ENCODE measurements at places on chromosomes 11 and 22. TPM values are rescaled to one million over a fixed set of nuclear protein-coding genes. Genes with fewer than 3 reads are reported as not detected.
A peak's percentile ranks its signal among the peaks of the same experiment; 100 is the strongest.

- no peak for DNase-seq
Observed at GRCh38 chr11:57154739-57155138, 27.0 kb upstream of the LRRC55 start.

GRCh38 chr11:27698872-27699241, 1.4 kb downstream of the BDNF start:
- DNase-seq: peak; percentile 60

NELL1 gene
- not detected for total RNA-seq

DNA sequence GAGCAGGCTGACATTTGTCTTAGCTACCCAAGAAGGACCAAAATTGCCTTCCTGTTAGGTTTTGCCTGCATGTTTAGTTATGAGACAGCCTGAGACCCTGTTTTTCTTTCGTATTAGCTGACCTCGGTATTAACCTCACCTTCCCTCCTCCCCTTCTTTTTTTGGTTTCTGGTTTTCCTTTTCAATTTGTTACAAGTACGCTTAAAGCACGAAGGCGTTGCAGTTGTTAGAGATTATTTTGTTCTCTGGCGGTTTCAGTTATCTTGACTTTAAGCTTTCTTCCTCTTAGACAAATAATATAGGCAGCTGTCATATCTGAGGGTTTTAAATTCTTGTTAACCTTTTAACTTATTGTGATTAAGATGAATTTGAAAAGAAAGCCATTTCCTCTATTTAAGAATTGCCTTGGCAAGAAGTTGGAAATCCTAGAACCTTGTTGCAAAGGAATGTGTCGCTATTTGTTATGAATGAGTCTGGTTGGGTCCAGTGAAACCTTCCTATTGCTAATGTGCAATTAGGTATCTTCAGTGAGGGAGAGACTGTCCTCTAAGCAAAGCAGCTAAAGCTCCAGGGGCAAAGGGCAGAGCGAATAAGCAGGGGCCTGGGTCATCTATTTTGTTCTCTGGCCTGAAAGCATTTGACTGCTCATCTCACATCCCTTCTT, 45.7 kb downstream of the PACS1 start:
- no peak for DNase-seq

- DNase-seq: peak; percentile 39
Observed at GRCh38 chr11:128906185-128907050, 15.3 kb downstream of the KCNJ5 start.

GRCh38 chr11:100676901-100677300, 10.2 kb upstream of the ARHGAP42 start:
- DNase-seq: no peak

DNA sequence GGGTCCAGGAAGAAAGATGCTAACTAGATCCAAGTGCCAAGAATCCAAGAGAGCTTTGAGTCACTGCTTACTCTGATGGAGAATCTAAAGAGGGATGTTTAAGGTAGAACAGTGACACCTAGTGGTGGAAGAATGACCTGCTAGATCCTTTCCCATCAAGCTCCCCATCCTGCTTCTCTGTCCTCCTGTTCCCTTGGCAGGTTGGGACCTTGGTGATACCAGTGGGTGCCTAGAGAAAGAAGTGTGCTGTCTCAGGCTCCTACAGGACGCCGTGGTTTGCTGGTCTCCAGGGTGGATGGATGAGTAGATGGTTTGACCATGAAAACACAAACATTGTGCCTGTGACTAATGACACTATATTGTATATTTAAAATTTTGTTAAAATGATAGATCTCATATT, 383.7 kb downstream of the TMEM135 start:
- DNase-seq: no peak

GRCh38 chr22:27628891-27629631, 172.5 kb downstream of the MN1 start:
- no peak for DNase-seq

- no peak for DNase-seq
Observed at GRCh38 chr11:44016131-44016530, 31.6 kb upstream of the ACCSL start.

ESAM gene
- total RNA-seq: 39.8 TPM

GRCh38 chr11:86676010-86676409, 3.6 kb upstream of the ME3 start:
- DNase-seq: no peak

GRCh38 chr11:43687120-43687791, 6.7 kb downstream of the HSD17B12 start:
- no peak for DNase-seq

JAML gene
- 44.6 TPM for total RNA-seq

SCARF2 gene
- 14.0 TPM for total RNA-seq

DNA sequence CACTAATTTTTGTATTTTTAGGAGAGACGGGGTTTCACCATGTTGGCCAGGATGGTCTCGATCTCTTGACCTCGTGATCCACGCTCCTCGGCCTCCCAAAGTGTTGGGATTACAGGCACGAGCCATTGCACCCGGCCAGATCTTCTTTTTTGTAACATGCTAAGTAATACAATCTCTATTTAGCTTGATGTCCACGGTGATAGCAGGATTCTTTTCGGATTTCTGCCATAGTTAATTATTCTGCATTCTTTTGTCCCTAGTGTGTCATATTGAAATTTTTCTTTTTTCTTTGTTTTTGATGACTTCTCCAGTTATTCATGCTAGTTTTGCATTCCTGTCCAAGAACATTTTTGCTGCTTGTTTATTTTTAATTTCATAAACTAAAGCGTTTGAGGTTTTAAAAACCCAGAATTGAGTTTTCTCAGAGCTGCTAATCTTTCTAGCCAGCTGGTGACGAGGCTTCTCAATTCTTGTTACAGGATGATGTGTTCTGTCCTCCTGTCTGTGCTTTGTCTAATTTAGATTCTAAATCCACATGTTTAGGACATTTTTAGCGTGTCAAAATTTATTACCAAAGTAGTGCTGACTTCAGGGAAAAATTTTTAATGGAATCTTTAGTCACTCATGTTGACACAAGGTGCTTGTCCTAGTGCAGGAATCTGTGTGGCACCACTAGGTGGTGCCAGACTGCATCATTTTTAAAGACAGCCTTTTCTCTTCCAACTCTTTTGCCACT, 21.8 kb downstream of the NF2 start:
- peak; percentile 60 for DNase-seq

RAB39A gene
- 3.6 TPM for total RNA-seq

GRCh38 chr11:77386178-77386577, 84.7 kb upstream of the GDPD4 start:
- DNase-seq: no peak

OR52I2 gene
- total RNA-seq: not detected

MMP26 gene
- not detected for total RNA-seq

GRCh38 chr22:22060200-22061084, 77.9 kb upstream of the TOP3B start:
- DNase-seq: peak; percentile 71

DNA sequence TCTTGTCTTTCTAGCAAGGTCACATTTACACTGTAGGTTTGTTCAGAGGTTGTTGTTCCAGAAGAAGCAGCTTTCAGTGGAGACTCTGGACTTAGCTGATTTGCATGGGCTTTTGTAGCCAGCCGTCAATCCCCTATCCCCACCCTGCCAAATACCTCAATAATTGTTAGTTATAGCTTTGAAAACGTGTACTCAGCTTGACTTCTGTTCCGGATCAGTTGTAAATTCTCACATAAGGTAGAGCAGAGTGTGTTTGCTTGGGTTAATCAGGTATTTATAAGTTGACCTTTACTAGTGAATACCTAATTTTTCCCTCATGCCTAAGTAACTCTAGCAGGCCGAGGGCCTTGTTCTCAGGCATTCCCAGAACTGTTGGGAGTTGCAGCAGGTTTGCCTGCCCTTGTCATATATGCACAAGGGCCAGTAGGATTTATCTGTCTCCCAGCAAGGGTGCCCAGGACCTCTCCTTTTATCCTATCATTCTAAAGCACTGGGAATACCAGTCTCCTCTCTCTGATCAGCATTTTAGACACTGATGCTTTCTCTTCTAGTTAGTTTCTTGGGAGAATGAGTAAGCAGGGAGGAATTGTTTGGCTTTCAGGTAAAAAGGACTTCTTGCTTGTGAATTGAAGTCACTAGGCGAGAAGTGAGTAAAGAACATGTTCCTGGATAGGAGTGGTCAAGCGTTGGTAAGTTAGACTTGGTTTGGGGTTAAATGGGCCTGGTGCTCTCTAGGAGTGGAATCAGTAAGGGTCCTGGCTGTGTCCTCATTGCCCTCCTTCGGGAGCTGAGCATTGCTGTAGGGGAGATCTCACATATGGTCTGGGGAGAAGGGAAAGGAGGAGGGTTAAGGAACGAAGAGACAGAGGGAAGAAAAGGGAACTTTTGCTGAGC, 22.1 kb downstream of the STIM1 start:
- DNase-seq: no peak

GRCh38 chr11:108890482-108891105, 225.7 kb downstream of the DDX10 start:
- DNase-seq: no peak

- DNase-seq: peak; percentile 25
Observed at GRCh38 chr11:82895437-82896091, 4.7 kb downstream of the PRCP start.

CCDC87 gene
- 0.44 TPM for total RNA-seq

- DNase-seq: no peak
Observed at GRCh38 chr22:42500836-42501179, 18.8 kb downstream of the RRP7A start.

ANO5 gene
- total RNA-seq: 3.1 TPM

DNA sequence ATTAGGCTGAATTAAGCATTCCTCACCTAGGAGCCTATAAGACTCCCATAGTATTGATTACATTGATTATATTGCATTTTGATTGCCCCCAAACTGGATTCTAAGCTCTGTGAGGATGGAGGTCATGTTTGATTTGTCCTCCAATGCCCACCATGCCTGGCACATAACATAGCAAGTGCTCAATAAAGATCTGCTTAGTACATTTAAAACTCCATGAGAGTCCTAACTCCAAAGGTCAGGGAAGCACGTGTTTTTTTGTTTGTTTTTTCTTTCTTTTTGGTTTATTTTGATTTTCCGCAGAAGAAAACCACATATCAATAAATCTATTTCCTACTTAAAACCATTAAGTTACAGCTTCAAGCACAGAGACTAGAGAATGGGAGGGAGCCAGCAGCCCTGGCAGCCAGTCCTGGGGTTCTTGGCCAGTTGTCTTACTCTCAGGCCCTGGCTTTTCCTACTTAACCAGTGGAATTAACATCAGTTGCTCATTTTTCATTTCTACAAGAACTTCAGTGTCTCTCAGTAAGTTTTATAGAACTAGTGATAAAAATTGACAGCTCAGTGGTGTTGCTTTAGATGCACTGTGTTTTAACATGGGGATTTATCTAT, 429.9 kb upstream of the CCDC90B start:
- no peak for DNase-seq

GRCh38 chr11:119795690-119796089, 66.7 kb upstream of the NECTIN1 start:
- no peak for DNase-seq

DNA sequence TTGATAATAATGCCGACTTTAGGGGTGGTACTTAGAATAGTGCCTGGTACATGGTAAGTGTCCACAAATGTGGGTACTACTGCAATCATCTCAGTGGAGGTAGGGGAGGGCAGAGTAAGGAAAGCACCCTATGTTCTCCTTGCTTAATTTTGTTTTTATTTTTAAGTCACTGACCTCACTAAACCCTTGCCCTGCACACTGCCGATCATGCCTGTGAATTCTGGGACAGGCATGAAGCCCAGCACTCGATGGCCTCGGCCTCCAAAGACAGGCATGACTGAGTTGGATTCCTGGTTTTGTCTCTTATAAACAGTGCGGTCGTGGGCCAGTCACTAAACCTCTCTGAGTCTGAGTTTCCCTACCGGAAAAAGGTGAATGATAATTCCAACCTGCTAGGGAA, 6.9 kb downstream of the LGALS12 start:
- DNase-seq: no peak

- no peak for DNase-seq
Observed at GRCh38 chr11:77658213-77659013, 20.8 kb upstream of the CLNS1A start.

- no peak for DNase-seq
Observed at GRCh38 chr11:106821291-106821690, 197.0 kb downstream of the GUCY1A2 start.

DNA sequence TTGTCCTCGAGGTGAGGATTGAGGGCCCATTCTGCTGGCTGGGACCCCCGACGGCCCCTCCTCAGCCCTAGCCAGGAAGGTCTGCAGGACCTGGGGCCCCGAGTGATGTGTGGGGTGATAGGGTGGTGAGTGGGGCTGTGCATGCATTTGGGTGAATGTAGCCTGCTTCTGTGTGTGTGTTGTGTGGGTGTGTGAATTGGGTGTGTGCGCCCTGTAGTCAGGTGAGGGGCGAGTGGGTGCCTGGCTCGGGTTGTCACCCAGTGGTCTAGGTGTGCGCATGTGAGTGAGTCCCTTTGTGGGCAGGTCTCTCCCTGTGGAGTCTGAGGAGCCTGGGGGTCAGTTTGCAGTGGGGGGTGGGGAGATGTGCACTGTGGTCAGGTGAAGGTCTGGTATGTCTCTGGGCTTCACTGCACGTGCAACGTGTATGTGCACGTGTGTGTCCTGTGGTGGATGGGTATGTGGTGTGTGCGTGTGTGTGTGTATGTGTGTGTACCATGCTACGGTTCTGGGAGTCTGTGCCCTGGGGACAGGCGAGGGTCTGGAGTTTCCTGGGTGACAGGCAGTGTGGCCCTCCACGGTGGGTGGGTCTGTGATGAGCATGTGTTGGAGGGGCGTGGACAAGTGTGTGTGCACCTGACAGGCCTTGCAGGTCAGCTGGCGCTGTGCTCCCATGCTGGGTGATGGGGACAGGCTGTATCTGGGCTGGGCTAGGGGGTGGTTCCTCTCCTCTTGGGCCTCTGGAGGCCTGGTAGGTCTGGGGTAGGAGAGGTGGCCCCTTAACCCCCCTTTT, 1.0 kb downstream of the TMEM151A start:
- DNase-seq: no peak

BARX2 gene
- 0.30 TPM for total RNA-seq

GRCh38 chr22:44701187-44701790, 715 bp upstream of the PRR5 start:
- no peak for DNase-seq

- no peak for DNase-seq
Observed at GRCh38 chr11:46176421-46176820, 55.2 kb upstream of the PHF21A start.

- DNase-seq: no peak
Observed at GRCh38 chr11:116828632-116829524, 829 bp upstream of the APOC3 start.

DNA sequence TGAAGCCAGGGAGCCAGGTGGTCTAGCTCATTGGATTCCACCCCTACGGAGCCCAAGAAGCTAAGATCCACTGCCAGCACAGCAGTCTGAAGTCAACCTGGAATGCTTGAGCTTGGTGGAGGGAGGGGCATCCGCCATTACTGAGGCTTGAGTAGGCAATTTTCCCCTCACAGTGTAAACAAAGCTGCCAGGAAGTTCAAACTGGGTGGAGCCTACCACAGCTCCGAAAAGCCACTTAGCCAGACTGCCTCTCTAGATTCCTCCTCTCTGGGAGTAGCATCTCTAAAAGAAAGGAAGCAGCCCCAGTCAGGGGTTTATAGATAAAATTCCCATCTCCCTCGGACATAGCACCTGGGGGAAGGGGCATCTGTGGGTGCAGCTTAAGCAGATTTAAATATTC, 620.3 kb downstream of the NELL1 start:
- no peak for DNase-seq

GRCh38 chr11:73326929-73327811, 19.1 kb downstream of the ARHGEF17 start:
- DNase-seq: no peak

VPREB1 gene
- not detected for total RNA-seq

- DNase-seq: no peak
Observed at GRCh38 chr11:72631806-72632731, 42.2 kb downstream of the PDE2A start.

MPPED2 gene
- 0.20 TPM for total RNA-seq

- DNase-seq: no peak
Observed at GRCh38 chr11:20274031-20274430, 89.5 kb upstream of the HTATIP2 start.
